ENCODE measurements at places on chromosomes 16 and 17.

GRCh38 chr16:73205153-73205886 is 157.4 kb upstream of the ZFHX3 start:
- DNase-seq, result no peak

GRCh38 chr17:2789700-2790099 is 6.5 kb upstream of the RAP1GAP2 start:
- no peak for DNase-seq

GRCh38 chr17:31310260-31310659 is 3.6 kb downstream of the EVI2B start:
- DNase-seq, result no peak

DNA sequence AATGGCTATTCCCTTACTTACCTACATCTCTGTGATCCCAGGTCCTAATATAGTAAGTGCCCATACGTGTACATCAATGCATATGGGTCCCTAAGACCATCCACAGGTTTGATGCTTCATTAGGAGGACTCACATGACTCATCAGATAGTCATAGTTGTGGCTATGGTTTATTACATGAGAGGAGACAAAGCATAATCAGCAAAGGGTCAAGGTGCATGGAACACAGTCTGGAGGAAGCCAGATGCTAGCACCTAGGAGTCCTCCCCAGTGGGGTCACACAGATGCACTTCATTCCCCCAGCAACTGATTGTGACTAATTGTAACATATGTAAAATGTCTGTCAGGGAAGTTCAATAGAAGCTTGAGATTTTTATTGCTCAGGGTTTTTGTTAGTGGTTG is 42.8 kb downstream of the PHKB start:
- DNase-seq, result no peak

DNA sequence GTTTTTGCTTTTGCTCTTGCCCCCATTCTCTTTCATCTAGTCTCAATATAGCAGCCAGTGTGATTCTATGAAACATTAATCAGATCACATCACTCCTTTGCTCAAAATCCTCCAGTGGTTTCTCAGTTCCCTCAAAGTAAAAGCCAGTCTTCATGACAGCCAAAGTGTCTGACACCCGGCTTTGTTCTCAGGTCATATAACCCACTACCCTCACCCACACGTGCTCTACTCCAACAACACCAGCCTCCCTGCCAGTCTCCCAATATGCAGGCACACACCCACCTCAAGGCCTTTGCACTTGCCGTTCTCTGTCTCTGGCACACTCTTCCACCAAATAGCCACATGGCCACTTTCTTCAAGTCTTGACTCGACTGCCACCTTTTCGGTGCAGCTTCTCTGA is 4.4 kb downstream of the MTMR4 start:
- no peak for DNase-seq
